ENCODE measurements at places on chromosomes 7 and 10.

- DNase-seq = no peak
Observed at GRCh38 chr10:2048337-2048973, 311.1 kb upstream of the ADARB2 start.

- no peak for DNase-seq
Observed at GRCh38 chr7:147432079-147432478, 1158.5 kb upstream of the C7orf33 start.

DNA sequence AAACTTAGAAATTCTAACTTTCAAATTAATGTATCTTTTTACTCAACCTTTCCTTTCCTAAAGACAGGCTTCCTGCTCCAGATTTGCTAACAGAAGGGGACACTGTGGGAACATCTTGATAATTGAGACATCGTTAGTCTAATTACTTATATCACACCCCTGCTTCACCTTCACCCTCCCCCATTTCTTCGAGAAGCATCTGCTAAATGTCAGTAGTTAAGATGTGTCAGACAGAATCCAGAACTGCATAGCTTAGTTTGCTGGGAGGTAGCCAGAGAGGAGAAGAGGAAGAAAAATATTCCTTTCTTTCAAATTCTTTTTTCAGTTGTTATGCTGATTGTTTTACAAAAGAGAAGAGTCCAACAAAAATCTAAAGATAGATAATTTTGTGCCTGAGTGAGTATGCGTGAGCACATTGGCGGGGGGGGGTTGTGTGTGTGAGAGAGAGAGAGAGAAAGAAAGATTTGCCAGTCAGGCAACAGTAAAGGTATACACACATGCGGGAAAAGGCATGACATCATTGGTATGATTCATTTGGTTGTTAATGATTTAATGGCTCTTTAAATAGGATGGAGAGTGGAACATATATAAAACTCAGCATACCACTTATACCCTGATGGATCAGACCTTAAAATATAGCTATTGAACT, 192.4 kb downstream of the PTN start:
- no peak for DNase-seq

DNA sequence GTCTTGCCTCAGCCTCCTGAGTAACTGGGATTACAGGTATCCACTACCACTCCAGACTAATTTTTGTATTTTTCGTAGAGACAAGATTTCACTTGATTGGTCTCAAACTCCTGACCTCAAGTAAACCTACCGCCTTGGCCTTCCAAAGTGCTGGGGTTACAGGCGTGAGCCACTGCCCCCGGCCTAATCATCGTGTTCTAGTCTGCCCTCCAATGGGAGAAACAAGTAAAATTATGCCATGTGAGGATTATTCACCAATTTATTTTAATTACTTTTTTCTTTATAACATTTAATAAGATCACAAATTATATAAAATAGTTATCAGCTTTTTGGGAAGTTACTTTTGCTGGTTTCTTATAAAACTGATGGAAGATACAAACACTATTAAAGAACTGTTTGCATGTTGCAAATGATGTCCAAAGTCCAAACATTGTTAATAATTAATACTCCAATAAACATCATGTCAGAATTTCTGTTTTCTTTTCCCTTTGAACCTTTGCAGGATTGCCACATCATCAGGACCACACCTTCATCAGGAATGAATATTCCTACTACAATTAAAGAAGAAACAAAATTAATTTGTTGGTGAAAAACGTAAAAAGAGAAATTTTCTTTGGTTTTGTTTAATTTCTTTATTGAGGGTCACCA, 786 bp upstream of the AKR1C4 start:
- no peak for DNase-seq

DNA sequence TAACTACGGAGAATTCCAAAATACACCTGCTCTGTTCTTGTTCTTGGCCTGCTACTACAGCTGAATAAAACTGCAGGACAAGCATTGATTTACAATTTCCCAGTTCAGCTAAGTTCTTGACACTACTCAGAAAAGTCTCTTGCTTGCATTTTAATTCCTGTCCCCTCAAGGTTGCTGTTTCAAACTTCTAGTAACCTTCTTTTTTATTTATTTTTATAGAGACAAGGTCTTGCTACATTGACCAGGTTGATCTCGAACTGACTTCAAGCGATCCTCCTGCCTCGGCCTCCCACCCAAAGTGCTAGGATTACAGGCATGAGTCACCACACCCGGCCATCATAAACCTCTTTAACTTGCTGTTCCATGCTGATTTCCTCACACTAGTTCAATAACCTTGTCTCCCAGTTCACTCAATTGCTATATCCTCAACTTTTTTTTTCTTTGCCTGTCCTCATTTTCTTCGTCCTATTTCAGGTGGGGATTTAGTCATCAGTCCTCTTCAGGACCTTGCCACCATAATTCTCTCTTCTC, 79.9 kb downstream of the ARHGAP21 start:
- no peak for DNase-seq

- DNase-seq = no peak
Observed at GRCh38 chr10:132466520-132467463, 69.8 kb downstream of the PWWP2B start.

DNA sequence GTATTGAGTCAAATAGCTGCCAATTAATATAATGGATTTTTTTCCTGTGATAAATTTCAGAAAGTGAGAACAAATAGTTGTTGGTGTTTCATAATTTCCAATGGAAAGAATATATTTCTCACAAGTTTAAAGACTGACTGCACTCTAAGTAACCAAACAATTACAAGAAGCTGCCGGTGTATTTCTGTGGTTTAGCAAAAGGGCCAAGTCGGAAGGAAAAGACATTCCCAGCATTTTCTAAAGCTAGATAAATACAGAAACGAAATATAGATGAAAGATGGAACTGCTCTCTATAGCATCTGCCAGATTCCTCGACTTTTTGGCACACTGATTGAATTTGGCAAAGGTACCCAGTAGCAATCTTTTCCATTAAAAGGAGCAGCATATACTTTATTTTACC, 92.7 kb upstream of the MKX start:
- no peak for DNase-seq

DNA sequence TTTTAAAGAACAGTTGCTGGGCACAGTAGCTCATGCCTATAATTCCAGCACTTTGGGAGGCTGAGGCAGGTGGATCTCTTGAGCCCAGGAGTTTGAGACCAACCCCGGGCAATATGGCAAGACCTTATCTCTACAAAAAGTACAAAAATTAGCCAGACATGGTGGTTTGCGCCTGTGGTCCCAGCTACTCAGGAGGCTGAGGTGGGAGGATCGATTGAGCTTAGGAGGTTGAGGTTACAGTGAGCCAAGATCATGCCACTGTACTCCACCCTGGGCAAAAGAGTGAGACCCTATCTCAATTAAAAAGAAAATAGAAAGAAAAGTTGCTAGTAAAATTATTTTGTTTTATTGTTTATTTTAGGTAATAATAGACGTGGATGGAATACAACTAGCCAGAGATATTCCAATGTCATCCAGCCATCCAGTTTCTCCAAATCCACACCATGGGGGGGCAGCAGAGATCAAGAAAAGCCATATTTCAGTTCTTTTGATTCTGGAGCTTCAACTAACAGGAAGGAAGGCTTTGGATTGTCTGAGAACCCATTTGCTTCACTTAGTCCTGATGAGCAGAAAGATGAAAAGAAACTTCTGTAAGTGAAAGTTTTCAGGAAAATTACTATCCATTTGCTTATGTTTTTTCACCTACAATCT, 3.0 kb downstream of the NUP42 start:
- DNase-seq = peak; percentile 29

DNA sequence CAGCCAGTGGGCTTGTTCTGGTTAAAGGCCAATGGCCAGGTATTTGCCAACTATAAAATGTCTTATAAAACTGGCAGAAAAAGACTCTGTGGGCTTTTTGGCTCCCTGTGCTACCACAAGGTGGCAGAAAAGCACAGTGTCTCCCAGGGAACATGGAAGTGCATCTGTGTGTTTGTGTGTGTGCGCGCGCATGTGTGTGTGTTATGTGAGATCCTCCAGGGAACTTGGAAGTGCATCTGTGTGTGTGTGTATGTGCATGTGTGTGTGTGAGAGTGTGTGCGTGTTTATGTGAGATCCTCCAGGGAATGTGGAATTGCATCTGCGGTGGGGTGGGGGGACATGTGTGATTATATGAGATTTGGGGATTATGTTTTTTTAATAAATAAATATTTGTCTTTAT, 30.2 kb upstream of the ABI1 start:
- DNase-seq = peak; percentile 15

All from AG09319 (cell line).